HEK293T (cell line): ENCODE measurements at places on chromosomes 16 and 17.
A peak's percentile ranks its signal among the peaks of the same experiment; 100 is the strongest.

DNA sequence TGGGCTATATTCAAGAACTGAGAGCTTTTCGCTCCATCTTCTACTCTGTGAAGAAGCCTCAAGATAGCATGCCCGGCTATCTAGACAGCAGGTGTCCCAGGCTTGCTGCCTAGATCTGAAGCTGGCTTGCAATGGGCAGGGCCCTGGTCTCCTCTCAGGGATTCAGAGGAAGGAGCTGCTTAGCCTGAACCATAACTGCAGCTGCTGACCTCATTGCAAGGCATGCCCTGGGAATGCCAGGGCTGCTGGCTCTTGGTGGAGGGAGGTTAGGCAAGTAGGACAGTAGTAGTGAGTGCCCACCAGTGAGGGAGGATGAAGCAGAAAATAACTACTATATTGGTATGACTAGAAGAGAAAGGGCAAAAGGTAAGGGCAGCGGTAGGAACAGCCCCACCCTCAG is 21.3 kb upstream of the SLC35B1 start:
- DNase-seq, result no peak

GRCh38 chr17:77501101-77501566 is 360.4 kb downstream of the SEC14L1 start:
- peak; percentile 64 for DNase-seq

GRCh38 chr16:85286066-85286831 is 174.0 kb upstream of the CIBAR2 start:
- no peak for DNase-seq

DNA sequence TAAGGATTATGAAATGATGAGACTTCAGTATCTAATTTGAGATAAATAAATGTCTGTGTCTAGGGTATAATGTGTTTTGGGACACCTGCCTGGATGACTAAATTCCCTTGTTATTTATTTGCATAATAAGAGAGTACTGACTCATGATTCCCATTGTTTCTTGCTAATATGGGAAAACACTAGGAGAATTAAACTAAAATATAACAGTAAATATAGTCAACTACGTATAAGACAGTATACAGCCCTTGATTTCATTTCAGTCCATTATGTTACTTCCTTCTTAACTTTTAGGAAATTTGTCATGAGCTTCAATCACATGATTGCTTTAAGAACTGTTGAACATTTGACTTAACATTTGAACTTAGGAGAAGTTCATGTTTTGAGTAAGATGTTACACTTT is 62.4 kb downstream of the VMP1 start:
- DNase-seq, result no peak

- no peak for DNase-seq
These were observed 78.0 kb downstream of the MAP2K6 start for GRCh38 chr17:69492410-69493071.

DNA sequence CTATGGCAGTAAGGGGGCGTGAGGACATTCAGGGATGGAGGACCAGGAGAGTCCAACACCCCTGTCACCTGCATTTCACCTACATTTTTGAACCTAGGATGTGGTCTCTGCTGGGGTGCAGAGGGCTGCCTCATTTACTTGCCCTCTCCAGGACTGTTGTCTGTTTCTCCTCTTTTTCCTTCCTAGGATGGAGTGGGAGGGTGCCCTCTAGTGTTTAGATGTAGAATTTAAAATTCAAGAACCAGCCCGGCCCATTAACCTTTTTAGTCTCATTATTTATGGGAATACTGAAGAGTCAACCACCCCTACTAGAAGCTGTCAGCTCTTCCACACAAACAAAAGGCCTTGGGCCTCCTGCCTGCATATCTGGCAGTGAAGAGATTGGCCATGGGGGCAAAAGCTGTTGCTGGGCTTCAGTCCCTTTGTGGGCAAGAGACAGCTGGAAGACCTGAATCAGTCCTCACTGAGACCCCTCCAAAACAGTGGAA is 2.5 kb upstream of the STARD3 start:
- peak; percentile 38 for DNase-seq

DNA sequence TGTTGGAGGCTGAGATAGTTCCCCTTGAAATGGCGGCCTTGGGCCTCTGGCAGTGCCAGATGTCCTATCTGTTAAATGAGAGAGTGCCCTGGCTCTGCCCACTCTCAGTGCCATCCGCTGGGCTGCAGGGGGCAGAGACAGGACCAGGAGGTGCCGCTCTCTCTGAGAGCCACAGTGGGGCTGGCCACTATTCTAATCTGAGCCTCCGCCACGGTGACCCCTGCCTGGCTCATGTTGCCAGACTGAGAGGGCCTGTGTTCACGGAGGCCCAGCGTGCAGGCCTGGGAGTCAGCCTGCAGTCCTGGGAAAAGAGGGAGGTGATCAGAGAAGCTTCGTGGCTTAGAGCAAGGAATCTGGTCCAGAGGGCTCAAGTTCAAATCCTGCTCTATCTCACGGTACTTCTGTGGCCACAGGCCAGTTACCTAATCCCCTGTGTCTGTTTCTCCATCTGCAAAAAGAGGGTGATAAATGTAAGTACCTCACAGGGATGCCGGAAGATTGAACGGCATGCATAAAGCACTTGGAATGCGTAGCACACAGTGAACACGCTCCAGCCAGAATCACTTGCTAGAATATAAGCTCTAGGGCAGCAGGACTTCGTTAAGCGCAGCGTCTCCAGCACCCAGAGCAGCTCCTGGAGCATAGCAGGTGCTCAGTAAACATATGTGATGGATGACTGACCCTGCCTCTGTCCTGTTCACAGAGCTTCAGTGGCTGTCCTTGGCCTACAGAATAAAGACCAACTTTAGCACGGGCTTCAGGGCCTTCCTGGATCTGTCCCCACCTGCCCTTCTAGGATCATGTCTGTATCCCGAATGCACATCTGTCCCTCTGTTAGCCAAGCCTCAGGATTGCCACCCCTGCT is 6.3 kb downstream of the ATP2A3 start:
- DNase-seq, result no peak

GRCh38 chr16:65981057-65981456 is 385.4 kb upstream of the CDH5 start:
- DNase-seq, result no peak

- no peak for DNase-seq
These were observed 15.4 kb downstream of the MFSD11 start for GRCh38 chr17:76753061-76753961.

- DNase-seq, result no peak
These were observed 29.8 kb upstream of the ANKFY1 start for GRCh38 chr17:4293572-4293971.

- peak; percentile 83 for DNase-seq
These were observed 4.4 kb upstream of the ARMC7 start for GRCh38 chr17:75105126-75106080.

DNA sequence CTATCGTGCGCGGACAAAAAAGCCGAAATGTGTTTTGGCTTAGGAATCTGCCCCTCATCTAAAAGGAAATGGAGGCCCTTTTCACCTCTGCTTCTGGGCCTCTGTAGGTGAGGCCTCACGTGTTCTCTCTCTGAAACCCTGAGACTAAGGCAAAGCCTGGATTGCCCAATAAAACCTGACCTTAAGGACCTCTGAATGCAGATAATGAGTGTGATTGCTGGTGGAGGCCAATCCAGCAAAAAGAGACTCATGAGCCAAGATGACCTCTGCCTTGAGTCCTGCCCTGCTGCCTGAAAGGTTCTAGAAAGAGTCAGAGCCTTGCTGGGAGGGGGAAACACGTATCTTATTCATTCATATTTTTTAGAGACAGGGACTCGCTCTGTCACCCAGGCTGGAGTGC is 44.5 kb upstream of the ABR start:
- no peak for DNase-seq

DNA sequence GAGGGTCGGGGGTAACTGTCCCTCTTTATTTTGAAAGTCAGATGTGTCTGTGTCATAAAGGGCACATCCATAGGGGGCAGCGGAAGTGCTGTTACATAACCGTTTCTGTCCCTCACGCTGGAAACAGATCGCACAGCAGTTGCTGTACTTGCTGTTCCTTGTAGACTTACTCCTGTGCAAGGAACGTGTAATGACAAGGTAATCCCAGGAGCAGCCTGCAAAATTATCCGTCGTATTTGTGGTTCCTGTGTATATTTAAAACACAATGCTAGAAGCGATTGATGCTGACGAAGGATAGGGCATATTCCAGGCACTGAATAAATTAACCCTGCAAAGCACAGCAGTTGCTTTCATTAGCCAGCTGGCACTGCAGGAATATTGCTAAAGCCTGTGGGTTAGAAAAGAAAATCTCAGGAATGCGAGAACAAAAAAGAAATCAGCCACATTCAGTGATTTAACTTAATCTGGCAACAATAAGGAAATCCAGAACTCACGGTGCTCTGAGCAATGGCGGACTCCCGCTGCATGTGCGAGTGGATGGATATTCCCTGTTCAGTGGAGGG is 76.2 kb downstream of the SPECC1 start:
- DNase-seq, result no peak

GRCh38 chr17:79606487-79607281 is 4.2 kb downstream of the RBFOX3 start:
- DNase-seq, result no peak

- no peak for DNase-seq
These were observed 23.8 kb upstream of the ZNF469 start for GRCh38 chr16:88359008-88359407.

DNA sequence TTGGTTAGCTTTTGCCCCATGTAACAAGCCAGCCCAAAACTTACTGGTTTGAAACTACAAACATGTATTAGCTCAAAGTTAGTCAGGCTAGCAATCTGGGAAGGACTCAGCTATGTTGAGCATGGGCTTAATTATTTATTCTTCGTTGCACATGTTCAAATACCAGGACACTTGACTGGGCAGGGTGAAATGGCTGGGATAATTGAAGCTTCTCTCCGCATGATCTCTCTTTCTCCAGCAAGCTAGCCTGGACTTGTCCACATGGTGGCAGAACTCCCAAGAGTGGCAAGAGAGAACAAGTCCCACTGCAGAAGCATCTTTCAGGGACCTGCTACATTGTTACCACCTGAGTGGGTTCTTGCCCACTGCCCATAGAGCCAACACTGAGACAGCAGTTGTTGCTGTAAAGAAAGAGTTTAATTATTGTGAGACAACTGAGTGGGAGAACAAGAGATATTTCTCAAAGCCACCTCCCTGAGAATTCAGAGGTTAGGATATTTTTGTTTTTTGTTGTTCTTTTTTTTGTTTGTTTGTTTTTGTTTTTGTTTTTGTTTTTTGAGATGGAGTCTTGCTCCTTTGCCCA is 16.8 kb upstream of the ATF7IP2 start:
- DNase-seq, result peak; percentile 15

GRCh38 chr16:82653550-82654511 is 27.1 kb downstream of the CDH13 start:
- no peak for DNase-seq

GRCh38 chr17:42675965-42676423 is 800 bp downstream of the PLEKHH3 start:
- DNase-seq, result peak; percentile 45

- no peak for DNase-seq
These were observed 68.5 kb upstream of the DNAH17 start for GRCh38 chr17:78645421-78646295.

DNA sequence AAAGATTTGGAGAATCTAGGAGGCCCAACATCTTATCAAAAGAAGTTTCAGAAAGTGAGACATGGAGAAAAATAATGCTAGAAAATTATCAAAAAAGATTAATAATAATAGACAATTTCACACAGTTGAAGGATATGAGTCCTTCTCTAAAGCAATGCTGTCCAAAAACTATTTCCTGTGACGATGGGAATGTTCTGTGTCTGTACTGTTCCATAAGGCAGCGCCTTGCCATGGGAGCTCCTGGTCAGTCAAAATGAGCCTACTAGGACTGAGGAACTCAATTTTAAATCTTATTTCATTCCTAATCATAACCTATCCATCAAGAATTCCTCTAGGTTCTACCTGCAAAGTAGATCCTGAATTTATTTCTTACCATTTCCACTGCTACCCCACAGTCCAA is 49.0 kb downstream of the CACNG1 start:
- no peak for DNase-seq

GRCh38 chr16:87685405-87685755 is 80.4 kb downstream of the KLHDC4 start:
- DNase-seq, result no peak

GRCh38 chr17:39080421-39081078 is 70.9 kb downstream of the PLXDC1 start:
- DNase-seq, result no peak

- no peak for DNase-seq
These were observed 4.4 kb downstream of the TEDC2 start for GRCh38 chr16:2464333-2464732.

DNA sequence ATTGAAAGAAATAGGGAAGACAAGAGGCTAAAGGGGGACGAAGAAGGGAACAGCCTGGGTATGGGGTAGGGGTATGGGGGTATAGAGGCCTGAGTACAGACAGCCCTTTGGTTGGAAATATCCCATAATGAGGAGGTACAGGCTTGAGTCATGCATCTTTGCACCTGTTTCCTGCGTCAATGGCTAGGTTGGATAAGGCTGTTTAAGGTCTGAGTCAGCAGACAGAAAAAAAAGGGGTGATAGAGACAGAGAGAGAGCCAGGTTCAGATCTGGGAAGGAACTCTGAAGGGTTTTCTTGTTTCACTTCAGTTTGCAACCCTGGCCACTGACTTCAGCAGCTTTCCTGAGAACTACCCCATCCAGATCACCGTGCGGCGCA is 8.5 kb downstream of the FNDC8 start:
- no peak for DNase-seq

DNA sequence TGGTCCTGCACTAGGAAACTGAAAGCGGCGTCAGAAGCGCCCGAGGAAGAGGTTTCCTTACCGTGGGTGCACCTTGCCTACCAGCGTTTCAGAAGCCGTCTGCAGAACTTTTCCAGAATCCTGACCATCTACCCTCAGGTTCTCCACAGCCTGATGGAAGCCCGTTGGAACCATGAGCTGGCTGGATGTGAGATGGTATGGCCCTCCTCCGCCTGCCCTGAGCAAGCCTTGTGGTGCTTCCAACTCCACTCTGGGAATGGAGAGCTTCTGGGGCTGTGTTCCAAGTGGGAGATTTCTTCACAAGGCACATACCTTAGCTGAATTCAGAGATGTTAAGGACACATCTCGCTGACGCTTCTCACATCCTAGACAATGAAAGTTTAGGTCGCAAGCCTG is 51.8 kb upstream of the ENDOV start:
- no peak for DNase-seq

GRCh38 chr17:19915245-19915978 is 47.7 kb upstream of the ULK2 start:
- DNase-seq, result no peak
